ENCODE measurements at places on chromosomes 5 and 9.

DNA sequence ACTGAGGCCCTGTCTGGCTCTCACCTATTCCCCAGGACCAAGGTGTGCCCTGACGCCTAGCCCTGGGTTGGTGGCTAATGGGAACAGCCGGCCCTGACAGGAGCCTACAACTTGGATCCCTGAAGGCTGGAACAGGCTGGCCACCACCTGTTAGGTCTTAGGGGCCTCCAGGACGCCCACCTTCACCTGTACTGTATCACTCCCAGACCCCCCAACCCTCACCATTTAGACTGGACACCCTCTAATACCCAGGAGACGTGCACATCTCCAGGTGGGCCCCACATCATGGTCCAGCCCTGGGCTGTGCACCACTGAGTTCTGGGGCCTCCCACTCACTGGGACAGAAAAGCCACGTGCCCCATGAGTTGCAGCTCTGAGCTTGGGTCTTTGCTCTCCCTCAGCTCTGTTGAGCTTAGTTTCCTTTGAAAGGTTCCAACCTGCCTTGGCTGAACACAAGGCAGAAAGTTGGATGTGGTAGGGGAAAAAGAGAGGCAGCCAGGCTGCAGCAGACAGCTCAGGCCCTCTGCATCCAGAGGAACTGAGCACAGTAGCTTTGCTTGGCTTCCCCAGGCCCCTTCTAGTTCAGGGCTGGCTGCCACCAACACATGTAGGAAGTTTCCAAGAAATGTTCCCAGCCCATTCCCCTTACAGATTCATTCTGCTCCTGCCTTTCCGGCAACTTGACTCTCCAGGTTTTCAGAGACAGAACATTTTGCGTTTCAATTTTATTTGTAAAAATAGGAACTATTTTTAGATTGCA lies 116.8 kb upstream of the TBC1D2 start:
- no peak for DNase-seq

DNA sequence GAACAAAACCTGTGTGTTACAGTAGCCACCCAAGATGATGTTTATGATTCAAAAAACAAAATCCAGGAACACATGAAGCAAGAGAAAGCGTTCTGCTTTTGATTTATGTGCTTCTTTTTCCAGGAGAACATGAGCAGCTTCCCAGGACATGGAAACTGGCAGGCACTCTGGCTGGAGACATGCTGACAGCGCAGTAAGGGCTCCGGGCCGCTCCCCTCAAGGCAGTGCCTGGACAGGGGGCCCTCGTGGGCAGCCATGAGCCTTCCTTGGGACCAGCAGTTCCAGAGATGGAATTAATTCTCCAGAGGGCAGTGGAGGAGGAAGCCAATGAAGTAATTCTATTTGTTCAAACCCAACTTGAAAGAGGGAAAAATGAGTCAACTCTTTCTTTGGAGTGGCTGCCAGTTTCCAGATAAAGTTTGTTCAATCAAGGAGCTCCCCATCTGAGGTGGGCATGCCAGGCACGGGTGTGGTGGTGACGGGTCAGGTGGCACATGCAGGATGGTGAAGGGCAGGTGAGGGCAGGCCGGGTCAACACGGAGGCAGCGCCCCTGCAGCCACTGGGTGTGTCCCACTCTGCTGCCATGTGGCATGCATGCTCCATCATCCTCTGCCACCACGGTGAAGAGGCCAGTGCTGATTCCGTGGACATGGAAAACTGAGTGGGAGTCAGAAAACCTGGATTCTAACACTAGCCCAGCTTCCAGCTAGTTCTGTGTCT lies 83.8 kb downstream of the OTULIN start:
- DNase-seq, result no peak

DNA sequence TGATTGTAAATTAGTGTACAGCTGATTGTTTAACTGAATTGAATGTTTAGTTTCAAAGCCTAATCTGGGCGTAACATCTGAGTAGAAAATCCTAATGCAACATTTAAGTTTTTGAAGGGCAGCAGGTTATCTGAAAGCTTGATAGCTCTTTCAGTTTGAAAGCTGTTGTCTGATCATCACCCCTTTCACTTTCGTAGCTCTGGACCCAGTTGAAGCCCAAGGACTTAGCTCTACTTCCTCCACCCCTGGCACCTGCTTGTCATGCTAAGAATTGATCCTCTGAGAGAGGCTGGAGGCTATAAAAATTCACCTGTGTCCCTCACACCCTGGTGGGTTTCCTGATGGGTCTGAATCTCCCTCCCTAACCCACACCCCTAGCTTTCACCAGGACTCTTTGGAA lies 86.0 kb downstream of the ZFAND5 start:
- no peak for DNase-seq

DNA sequence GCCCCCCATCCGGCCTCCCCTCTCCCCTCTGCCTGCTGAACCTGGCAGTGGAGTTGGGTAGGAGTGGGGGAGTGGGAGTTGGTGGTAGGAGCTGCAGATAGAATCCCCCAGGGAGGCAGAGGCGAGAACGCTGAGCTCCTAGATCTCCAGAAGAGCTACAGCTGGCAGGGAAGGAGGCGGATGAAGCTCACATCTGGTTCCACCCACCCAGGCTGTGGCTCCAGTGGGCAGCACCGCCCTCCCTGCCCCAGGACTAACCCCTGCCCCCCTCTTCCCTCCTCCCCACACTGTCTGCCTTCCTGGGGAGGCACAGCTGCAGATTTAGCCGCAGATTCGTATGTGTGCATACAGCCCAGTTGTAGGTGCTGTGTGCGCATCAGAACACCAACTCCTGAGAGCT lies 34.2 kb downstream of the C9orf50 start:
- no peak for DNase-seq

- DNase-seq, result no peak
These were observed 71.4 kb upstream of the CAST start for GRCh38 chr5:96590796-96591195.

DNA sequence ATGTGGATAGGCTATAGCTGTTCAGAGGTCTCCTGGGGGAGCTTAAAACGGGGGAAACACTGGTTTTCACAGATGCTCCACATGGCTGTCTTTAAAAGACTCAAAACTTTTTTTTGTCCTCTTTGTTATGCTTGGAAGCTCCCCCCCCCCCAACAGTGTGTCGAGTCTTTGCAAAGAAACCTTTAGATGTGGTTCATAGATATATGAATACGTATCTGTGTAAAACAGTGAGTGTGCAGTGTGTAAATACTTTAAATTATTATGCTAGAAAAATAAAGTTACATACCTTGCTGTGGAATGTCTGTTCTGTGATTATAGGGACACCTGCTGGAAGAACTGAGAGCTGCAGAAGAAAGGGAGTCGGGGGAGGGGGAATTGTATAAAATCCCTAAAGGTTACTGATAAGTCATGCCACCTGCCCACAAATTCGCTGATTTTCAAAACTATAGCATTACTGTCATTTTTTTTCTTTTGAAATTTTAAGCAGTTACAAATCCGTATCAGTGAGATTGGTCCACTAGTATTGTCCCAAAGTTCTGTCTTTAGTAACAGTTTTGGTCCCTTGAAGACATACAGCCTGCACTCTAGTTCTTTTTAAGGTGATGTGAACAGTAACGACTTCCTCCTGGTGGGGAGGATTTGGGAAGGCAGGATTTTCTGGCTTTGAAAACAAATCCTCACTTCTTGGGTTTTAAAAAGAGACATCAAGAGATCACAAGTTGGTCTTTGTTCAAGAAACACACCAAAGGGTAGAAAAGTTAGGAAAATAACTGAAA lies 22.9 kb downstream of the RGMB start:
- peak; percentile 77 for DNase-seq

- DNase-seq, result no peak
These were observed 42.5 kb upstream of the RASGRF2 start for GRCh38 chr5:80917631-80918030.

DNA sequence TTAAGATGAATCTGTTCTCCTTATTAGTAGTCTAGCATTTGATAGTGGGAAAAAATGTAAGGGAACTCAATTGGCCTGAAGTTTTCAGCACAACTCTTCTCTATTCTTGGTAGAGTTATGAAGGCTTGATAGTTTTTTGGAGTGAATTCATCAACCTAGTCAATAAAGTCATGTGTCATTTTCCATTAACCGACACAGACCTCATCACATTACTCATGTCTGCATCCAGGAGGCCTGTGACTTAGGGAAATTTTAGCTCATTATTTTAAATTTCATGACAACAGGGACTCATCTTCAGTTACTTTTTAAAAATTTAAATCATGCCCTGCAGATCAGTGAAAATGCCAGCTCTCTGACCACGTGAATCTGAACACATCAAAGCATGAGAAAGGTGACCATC lies 63.3 kb downstream of the ADAMTS16 start:
- no peak for DNase-seq

DNA sequence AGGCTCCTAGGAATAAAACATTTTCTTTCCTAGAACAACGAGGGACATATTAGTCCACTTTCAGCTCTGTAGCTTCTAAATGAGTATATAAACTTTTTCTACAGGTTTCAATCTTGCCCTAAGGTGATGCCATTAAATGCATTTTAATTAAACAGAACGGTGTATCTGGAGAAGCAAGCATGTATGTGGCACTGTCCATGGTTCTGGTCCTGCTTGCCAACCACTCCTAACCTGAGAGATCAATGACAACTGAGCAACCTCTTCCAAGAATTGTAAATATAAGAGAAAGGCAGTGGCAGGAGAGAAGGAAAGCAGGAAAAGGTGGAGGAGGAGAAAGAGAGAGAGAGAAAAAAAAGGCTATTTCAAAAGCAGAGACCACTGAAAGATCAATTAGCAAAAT lies 95.6 kb upstream of the SPOCK1 start:
- no peak for DNase-seq

DNA sequence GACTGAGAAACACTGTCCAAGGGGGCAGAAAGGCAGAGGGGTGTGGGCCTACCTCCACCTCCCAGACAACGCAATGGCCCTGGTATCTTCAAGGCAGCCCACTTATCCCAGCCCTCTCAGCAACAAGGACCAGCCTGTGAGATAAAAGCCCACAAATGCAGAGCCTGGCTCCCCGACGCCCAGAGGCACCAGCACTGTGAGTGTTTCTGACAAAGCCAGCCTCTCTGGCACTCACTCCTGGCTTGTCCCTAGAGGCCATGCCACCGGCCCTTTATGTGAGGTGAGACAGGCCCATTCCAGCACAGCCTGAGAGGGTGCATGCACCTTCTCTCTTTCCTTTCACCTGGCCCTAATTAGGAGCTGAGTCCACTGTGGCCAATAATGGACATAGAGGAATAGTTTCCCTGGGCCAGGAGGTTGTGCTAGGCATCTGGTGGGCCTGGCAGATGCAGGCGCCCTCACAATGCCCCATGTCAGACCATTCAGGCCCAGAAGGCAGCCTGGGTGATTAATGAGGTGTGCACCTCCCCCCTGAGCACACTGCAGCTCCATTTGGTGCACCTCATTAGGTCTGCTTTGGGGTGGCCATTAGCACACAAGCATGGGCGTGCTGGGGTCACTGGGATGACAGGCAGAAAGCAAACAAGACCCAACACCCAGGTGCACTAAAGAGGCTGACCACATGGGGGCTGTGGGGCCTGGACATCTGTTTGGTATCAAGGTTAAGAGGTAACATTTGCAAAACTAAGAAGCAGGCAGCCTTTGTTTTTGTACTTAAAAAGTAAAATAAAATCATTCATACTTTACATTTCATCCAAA lies 176.0 kb downstream of the MED10 start:
- DNase-seq, result no peak

DNA sequence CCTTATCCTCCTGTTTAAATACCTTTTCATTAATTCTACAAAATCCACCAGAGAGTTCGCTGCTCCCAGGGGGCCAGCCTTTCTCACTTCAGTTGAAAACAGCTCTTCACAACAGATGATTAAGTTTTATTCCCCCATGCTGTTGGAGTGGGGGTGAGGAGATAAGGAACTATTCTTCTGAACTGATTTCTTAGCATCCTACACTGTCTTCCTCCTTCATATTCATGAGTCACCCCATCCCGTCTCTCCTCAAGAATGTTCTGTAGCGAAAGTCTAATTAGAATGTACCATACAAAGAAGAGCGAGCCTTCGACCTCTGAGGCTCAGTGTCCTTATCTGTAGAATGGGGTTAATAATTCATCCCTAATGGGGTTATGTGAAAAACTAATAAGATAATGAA lies 138.0 kb downstream of the PIK3R1 start:
- DNase-seq, result no peak

DNA sequence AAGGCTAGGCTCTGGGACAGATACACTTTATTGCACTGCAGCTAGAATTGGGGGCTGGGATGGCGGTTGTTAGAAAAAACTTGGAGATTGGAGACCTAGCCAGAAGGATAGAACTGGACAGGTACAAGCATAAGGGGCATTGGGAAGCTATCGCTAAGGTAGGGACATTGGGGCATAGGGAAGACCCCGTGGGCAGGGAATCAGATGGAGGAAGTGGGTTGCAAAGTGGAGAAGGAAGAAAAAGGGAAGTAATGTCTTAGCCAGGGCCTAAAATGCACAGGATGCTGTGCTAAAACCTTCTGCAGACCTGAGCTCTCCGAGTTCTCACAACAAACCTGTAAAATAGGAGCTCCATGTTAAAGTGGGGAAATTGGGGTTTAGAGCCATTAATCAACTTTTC lies 178.2 kb downstream of the ZDHHC21 start:
- DNase-seq, result no peak

DNA sequence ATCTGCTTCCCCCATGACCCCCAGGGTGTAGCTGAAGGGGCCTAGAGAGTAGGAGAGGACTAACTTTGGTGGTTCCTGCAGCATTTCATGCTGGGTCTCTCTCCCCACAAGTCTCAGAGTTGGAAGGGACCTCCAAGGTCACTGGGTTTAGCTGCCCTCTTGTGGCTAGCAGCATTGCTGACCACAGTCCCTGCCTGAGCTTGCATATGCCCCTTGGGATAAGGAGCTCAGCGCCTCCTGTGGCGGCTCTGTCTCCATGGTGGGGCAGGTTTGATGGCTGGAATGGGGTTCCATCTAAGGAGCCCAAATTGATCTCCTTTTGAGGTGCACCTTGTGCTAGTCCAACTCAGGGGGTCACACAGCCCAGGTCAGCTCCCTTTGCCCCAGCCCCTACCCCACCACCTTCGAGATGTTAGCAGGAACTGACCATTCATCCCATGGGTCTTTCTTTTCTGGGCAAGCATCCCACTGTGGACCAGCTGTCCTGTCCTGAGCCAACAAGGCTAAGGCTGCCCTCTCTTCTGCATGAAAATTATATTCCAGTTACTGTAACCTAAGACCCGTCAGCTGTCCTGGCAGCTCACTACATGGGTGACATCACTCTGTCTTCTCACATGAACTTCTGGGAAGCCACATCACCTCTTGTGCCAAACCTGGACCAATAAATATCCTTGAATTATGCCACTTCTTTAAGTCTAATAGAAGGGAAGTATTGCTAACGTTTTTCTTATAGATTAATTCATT lies 196.2 kb downstream of the HSPA4 start:
- peak; percentile 89 for DNase-seq

DNA sequence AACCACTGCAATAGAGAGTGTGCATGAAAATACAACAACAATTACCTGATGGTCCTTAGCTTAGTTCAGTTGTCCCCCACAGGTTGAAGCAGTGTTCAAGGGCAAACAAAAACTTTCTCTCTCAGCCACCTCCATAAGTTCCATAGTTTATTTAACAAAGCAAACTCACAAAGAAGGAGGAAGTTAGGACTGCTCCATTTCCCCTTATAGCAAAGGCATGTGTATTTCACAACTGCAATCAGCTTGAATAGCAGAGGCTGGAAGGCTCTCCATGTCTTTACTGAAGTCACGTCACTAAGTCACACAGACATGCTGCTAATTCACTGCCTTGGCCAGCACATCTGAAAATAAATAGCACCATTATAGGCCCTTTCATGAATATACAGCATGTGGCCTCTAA lies 43.3 kb downstream of the DOCK8 start:
- DNase-seq, result peak; percentile 61

GRCh38 chr9:8429157-8429556 lies 629.6 kb upstream of the DMAC1 start:
- no peak for DNase-seq

- no peak for DNase-seq
These were observed 509.4 kb upstream of the SEMA6A start for GRCh38 chr5:117084067-117084466.
